Fibroblast of the aortic adventitia (primary cell): ENCODE measurements at places on chromosomes 5 and 9. TPM values are rescaled to one million over a fixed set of nuclear protein-coding genes. Genes with fewer than 3 reads are reported as not detected.

The SLC6A19 gene
- not detected in 2 replicates for total RNA-seq

The OR1J2 gene
- 1.6 TPM in 1 of 2 replicates, not detected in the other for total RNA-seq

The FLT4 gene
- total RNA-seq, result 0.09 TPM in 1 of 2 replicates, not detected in the other

The TSSK1B gene
- total RNA-seq, result 1.4 TPM in 1 of 2 replicates, not detected in the other

The ZNF879 gene
- total RNA-seq, result 3.9 and 5.2 TPM in 2 replicates

The NIPAL4 gene
- total RNA-seq, result under 0.01 TPM in 1 of 2 replicates, not detected in the other

The OR1L4 gene
- not detected in 2 replicates for total RNA-seq

The FRMD3 gene
- total RNA-seq, result 2.0 and 4.8 TPM in 2 replicates

The SOX30 gene
- 0.09 TPM in 1 of 2 replicates, not detected in the other for total RNA-seq

The SLC6A18 gene
- total RNA-seq, result not detected in 2 replicates

The SLC45A2 gene
- total RNA-seq, result 0.09 TPM in 1 of 2 replicates, not detected in the other

The ABO gene
- not detected in 2 replicates for total RNA-seq

The IL31RA gene
- 0.72 and 0.74 TPM in 2 replicates for total RNA-seq

The GBGT1 gene
- total RNA-seq, result 0.98 and 1.6 TPM in 2 replicates

The RRAGA gene
- total RNA-seq, result 48.9 and 62.5 TPM in 2 replicates

The CER1 gene
- total RNA-seq, result not detected in 2 replicates

The DAB2 gene
- total RNA-seq, result 217 and 1,070 TPM in 2 replicates

The NPR3 gene
- total RNA-seq, result 2.8 and 23.7 TPM in 2 replicates

The CDH9 gene
- total RNA-seq, result 0.16 TPM in 1 of 2 replicates, not detected in the other

The CYLC2 gene
- total RNA-seq, result not detected in 2 replicates

The CDH6 gene
- total RNA-seq, result 7.4 and 103 TPM in 2 replicates

The DMRT2 gene
- total RNA-seq, result 0.18 TPM in 1 of 2 replicates, not detected in the other

The SLC4A9 gene
- total RNA-seq, result not detected in 2 replicates

The ARPC5L gene
- total RNA-seq, result 19.6 and 21.3 TPM in 2 replicates

The PCDHA9 gene
- under 0.01 and 0.49 TPM in 2 replicates for total RNA-seq

The HMCN2 gene
- total RNA-seq, result not detected in 2 replicates

The ACO1 gene
- total RNA-seq, result 81.3 and 125 TPM in 2 replicates

The CCDC69 gene
- total RNA-seq, result 1.5 and 2.8 TPM in 2 replicates

The DDX46 gene
- 30.5 and 69.7 TPM in 2 replicates for total RNA-seq
